ENCODE measurements at places on chromosomes 2 and 18. TPM values are rescaled to one million over a fixed set of nuclear protein-coding genes. Genes with fewer than 3 reads are reported as not detected.

GPR75 gene
- total RNA-seq = 0.52 TPM

SOX11 gene
- total RNA-seq = 21.8 TPM

MOGAT1 gene
- not detected for total RNA-seq

NEUROD1 gene
- total RNA-seq = not detected

Data from epithelial cell of alveolus of lung (primary cell).